Smooth muscle cell of bladder (primary cell): ENCODE measurements at places on chromosomes 2 and 18. TPM values are rescaled to one million over a fixed set of nuclear protein-coding genes. Genes with fewer than 3 reads are reported as not detected.

The GPR35 gene
- total RNA-seq: 0.28 and 0.74 TPM in 2 replicates

The ANKRD30BL gene
- not detected in 2 replicates for total RNA-seq

The AGAP1 gene
- 6.5 and 10.8 TPM in 2 replicates for total RNA-seq

The CRYBA2 gene
- not detected in 2 replicates for total RNA-seq

The CHRND gene
- total RNA-seq: not detected in 2 replicates

The HNMT gene
- total RNA-seq: 84.5 and 172 TPM in 2 replicates

The HOXD12 gene
- not detected in 2 replicates for total RNA-seq

The LYG2 gene
- not detected in 2 replicates for total RNA-seq
